ENCODE measurements at places on chromosomes 2 and 18. TPM values are rescaled to one million over a fixed set of nuclear protein-coding genes. Genes with fewer than 3 reads are reported as not detected.

The L3MBTL4 gene
- polyA plus RNA-seq = 0.13 TPM

The COL5A2 gene
- not detected for polyA plus RNA-seq

The ASAP2 gene
- not detected for polyA plus RNA-seq

DNA sequence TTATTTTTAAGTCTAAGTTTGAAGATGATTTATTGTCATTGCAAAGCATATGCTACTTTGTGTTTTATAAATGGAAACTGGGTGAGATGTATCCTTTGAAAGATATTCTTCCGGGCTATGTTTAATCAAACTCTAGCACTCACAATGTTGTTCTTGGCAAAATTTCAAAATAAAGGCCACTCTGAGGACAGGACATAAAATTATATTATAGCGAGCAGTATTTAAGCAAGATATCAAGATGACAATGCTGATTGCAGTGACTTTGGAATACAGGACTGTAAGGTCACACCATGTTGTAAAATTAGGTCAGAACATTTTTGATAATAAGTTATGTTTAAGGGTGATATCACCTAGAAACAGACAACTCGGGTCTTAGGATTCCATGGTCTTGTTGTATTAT is 14.2 kb downstream of the RPRM start:
- DNase-seq = no peak

- DNase-seq = peak; percentile 48
Observed at GRCh38 chr2:39059366-39059952, 61.4 kb downstream of the SOS1 start.

GRCh38 chr18:62409821-62410220 is 84.7 kb downstream of the TNFRSF11A start:
- no peak for DNase-seq

DNA sequence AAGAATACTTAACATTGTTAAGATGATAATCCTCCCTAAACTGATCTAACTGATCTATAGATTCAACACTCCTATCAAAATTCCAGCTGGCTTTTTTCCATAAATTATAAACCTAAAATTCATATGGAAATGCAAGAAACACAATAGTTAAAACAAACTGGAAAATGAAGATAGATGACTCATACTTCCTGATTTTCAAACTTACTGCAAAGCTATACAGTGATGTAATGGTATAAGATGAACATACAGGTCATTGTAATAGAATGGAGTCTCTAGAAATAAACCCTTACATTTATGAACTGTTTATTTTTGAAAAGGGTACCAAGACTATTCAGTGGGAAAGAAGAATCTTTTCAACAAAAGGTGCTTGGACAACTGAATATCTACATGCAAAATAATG is 32.3 kb downstream of the UBXN4 start:
- no peak for DNase-seq

- DNase-seq = no peak
Observed at GRCh38 chr2:114543236-114543766, 100.9 kb downstream of the DPP10 start.

- DNase-seq = no peak
Observed at GRCh38 chr2:43110442-43110871, 115.9 kb downstream of the ZFP36L2 start.

DNA sequence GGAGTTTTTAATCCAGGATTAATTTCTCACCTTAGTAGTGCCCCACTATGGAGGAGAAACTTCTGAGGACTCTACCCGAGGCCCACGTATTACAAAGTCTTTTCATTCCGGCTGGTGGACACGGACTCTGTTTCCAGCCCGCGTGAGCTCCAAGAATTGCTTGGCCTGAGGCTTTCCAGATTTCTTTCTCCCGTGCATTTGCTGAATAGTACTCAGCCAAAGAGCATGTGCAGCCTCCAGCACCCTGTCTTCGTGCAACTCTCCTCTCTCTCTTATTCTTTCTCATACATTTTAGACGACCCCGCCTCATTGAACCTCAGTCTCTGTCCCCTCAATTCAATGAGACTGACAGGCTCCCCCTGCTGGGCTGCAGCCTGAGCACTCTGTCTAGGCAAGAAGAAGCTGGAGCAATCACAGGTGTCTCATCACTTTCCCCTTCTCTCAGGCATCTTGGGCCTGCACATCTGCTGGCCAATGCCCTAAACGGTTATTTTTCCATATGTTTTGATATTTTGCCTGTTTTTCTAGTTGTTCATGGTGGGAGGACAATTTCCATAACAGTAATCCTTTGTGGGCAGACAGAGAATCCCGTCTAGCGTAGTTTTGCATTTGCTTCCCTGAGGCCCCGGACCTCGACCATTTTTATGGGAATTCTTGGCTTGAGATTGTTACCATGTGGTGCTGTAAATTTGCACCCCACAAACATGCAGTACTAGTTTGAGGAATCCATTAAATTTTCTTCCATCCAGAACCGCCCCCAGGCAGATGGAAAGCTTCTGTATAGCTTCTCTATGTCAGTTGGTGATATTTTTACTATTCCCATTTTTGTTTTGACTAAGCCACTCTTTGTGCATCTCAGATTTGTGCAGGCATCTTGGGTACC is 50.1 kb upstream of the LPIN2 start:
- peak; percentile 40 for DNase-seq

GRCh38 chr2:96083064-96083939 is 33.1 kb downstream of the ADRA2B start:
- DNase-seq = no peak

DNA sequence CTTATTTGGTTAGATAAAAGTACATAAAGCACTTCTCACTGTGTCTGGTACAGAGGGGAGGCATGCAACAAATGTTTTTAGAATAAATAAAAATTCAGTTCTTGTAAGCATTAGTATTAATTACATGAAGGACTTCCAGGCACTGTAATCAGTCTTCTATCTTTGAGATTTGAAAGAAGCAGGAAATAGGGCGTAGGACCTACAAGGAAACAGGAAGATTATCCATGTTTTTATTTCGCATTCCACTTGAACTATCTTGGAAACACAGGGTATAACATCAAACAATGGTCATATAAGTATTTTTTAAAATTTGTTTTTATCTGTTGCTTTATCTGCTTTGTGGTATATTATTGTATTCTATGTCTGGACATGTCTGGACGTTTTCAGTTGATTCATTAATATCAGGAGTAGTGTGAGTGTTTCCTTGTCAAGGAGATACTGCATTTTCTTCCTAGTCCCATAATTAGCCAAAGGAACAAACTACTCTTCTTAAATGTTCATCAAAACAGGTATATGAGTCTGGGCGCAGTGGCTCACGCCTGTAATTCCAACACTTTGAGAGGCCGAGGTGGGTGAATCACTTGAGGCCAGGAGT is 32.5 kb downstream of the BMPR2 start:
- no peak for DNase-seq

Data from CD8-positive, alpha-beta memory T cell (primary cell).